ENCODE measurements at places on chromosomes 6 and 20. TPM values are rescaled to one million over a fixed set of nuclear protein-coding genes. Genes with fewer than 3 reads are reported as not detected.

GRCh38 chr6:119614138-119614537 lies 264.6 kb upstream of the MAN1A1 start:
- DNase-seq: no peak

GRCh38 chr6:16305246-16305725 lies 66.9 kb downstream of the GMPR start:
- no peak for DNase-seq

The CTAGE9 gene
- not detected for polyA plus RNA-seq

The RFX6 gene
- polyA plus RNA-seq: not detected

The TMEM200A gene
- polyA plus RNA-seq: 70.5 TPM

- DNase-seq: no peak
These were observed 50.0 kb upstream of the RNGTT start for GRCh38 chr6:89013438-89013837.

GRCh38 chr6:69866351-69866769 lies at the start of gene COL19A1:
Gene COL19A1 (plus strand): TSS chr6:69866556. CDS start chr6:69879568, 13,012 bp downstream.
- DNase-seq: no peak

- no peak for DNase-seq
These were observed 67.9 kb downstream of the CDYL start for GRCh38 chr6:4844108-4844507.

- DNase-seq: peak; percentile 76
These were observed 3.3 kb upstream of the ASXL1 start for GRCh38 chr20:32354592-32355416.

DNA sequence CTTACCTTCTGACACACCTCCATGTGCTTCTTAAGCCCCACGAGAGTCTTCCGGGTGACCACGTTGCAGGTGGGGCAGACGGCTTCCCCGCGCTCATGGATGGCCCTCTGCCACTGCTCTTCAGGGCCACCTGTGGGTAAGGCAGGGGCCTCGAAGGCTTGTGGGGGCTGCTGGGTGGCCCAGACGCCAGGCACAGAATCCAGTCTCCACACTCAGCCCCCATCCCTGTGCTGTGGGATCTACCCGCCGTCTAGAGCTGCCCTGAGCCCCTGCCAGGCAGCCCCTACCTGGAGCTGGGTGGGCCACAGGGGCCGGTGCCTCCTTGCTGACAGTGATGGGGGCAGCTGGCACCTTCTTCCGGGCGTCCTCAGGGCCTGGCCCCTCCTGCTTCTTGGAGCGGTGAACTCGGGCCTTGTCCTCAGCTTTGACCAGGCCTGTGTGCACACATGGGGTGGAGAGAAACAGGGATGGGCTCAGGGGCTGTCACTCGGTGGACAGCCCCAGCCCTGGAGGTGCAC lies 5.9 kb downstream of the ZNF512B start:
- DNase-seq: no peak

DNA sequence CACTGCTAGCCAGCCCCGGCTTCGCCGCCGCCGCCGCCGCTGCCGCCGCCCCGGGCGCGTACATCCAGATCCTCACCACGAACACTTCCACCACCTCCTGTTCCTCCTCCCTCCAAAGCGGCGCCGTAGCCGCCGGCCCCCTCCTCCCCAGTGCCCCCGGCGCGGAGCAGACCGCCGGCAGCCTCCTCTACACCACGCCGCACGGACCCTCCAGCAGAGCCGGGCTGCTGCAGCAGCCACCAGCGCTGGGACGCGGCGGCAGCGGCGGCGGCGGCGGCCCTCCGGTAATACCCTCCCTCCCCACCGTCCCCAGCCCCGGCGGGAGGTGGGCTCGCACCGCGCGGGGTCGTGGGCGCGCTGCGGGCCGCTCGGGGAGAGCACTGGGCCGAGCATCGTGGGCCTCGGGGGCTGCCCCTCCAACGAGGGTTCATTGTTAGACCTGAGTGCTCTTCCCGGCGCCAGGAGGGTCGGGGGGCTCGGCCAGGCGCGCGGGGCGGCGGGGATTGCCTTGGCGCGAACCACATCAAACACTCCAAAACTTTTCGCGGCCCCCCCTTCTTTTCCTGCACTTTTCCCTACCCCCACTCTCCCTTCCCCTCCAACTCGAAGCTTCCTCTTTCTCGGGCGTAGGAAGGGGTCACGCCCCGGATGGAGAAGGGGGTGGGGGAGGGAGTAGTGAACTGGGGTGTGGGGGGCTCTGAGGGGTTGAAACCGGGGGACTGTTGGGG lies 827 bp downstream of the E2F3 start:
- DNase-seq: peak; percentile 40

- DNase-seq: no peak
These were observed 30.1 kb upstream of the NTSR1 start for GRCh38 chr20:62678553-62678952.

The HACE1 gene
- polyA plus RNA-seq: 10.8 TPM

Data from fibroblast of lung (primary cell).